Hippocampal formation (tissue), 2 donors: ENCODE measurements at places on chromosomes 1 and 21.

DNA sequence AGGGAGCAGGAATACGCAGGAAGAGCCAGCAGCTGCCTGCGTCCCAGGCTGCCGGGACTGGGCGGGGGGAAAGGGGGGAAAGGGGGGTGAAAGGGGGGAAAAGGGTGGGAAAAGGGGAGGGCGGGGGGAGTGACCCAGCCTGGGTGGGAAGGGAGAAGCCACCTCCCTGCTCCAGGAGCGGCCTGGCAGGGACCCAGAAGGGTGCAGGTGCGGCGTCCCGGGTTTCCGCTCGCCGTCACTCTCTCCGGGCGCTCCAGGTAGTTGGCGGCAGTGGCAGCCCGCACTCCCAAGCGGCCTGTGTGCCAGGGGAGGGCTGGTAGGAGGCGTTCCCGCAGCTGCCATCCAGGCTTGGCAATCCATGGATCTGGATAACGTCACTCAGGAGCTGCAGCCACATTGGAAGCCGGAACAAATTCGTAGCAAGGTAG is 141.0 kb upstream of the NGF start:
- DNase-seq, result no peak

DNA sequence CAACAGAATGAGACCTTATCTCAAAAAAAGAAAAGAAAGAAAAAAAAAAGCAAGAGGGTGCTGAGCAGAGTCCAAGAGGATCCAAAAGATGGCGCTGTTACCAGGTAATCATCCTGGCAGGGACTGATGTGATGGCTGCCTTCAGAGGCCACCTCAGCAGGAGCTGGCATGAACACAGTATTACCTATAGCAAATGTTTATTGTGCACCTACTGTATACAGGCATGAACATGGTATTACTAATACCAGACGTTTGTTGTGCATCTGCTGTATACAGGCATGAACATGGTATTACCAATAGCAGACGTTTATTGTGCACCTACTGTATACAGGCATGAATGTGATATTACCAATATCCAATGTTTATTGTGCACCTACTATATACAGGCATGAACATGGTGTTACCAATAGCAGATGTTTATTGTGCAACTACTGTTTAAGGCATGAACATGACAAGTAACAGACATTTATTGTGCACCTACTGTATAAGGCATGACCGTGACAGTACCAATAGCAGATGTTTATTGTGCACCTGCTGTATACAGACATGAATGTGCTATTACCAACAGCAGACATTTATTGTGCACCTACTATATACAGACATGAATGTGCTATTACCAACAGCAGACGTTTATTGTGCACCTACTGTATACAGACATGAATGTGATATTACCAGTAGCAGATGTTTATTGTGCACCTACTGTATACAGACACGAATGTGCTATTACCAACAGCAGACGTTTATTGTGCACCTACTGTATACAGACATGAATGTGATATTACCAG is 115.1 kb upstream of the TMEM51 start:
- DNase-seq, result no peak

GRCh38 chr1:7262611-7263010 is 477.4 kb downstream of the CAMTA1 start:
- no peak for DNase-seq

GRCh38 chr1:162349635-162350330 is 26.9 kb downstream of the SPATA46 start:
- no peak for DNase-seq

DNA sequence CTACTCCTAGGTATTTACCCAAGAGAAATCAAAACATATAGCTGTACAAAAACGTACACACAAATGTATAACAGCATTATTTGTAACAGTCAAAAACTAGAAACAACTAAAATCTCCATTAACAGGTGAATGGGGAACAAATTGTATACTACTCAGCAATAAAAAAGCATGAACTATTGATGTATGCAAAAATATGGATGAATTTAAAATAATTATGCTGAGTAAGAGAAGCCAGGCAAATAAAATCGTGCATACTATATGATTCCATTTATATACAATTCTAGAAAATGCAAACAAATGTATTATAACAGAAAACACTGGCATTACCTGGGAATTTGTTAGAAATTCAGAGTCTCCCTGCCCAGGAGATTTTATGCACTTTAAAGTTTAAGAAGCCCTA is 150.1 kb downstream of the GDAP2 start:
- DNase-seq, result no peak

DNA sequence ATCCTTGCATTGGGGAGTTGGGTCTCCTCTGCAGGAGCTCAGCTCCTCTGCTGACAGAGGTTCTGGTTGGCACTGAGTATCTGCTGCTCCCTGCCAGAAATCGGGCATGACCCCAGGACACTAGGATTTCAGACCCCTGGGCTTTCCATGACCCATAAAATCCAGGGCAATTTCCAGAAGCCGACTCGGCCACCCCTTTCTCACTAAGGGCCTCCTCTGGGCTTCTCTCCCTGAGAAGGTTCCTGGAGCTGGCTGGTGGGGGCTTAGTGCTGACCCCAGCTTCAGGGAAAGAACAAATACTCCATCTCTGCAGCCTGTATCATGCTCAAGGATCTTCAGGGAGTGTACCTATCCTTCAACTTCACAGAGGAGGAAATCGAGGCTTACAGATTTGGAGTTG is 603.4 kb downstream of the PTPRU start:
- no peak for DNase-seq

DNA sequence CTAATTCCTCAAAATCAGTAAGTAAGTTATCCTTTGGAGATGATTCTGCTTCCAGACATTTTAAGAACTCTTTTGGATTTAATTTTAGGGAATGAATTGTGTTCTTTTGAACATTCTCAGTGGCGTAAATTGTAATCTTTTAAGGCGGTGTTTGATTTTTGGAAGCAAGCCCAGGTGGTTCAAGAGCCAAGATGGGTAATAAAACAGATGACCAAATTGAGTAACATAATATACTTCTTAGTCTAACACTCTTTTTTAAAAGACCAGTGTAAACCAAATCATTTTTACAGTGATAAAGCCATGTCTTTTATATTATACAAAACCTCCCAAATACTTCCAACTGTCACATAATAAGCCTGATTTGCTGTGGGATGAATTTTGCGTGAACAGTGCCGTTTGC is 133.8 kb downstream of the LRRC40 start:
- DNase-seq, result no peak

- DNase-seq, result no peak
Observed at GRCh38 chr1:114218361-114219171, 64.9 kb upstream of the SYT6 start.
